Suppressor macrophage treated with lipopolysaccharide for 1 hour (primary cell): ENCODE measurements at places on chromosomes 7 and 10.

DNA sequence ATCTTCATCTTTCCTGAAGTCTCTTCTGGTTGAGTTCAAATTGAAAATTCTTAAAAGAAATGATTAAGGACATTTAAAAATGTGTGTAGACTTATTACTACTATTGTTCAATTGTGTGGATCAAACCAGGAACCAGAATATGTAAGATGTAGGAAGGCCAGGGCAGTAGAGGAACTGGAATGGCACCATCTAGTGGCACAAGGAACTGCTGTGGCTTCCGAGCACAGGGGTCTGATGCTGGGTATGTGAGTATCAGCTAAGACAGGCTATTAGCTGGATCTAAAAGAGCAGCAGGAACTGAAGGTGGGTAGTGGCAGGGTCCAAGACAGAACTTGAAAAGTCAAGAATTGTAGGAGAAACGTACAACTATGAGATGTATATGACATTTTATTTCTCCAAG is 247.3 kb downstream of the SEMA3A start:
- DNase-seq = peak; percentile 15

DNA sequence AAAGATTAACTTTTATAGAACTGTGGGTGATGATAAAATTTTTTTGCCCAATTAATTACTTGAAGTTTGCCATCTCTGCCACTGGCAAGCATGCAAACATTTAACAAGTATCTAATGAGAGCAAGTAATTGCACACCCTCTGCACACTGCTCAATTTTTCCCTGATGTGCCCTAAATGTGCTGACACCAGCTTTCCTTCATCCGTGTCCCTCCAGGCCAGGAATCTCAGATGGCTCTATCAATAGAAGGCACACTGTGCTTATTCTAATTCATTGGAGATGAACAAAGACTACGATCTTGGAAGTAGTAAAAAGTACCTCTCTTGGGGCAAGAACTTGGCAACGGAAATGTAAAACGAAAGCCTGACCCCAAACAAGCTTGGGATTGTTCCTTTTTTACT is 212.1 kb downstream of the GPR37 start:
- DNase-seq = no peak

DNA sequence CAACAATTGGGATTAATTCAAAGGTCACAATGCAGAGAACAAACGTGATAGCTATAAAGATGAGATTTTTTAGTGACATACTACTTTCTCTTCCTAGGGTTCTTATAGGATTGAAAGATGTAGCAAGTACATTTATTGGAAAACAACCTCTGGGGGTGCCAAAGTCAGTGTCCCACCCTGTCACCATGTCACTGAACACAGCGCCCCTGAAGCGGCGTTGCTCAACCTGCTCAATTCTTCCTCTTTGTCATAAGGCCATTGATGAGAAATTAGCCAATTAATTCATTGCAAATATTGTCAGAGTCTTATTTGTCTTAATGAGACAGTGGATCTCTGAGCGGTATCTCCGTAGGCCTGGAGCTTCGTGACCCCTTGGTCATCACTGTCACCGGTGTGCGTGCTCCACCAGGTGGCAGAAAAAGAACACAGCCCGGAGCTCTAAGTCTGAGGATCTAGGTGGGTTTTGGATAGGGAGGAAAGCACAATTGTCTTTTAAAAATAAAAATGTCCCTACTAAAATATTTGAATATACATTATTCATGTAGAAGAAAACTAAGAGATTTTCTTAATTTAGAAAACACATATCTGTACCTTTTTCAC is 362.6 kb downstream of the PAXIP1 start:
- DNase-seq = no peak

DNA sequence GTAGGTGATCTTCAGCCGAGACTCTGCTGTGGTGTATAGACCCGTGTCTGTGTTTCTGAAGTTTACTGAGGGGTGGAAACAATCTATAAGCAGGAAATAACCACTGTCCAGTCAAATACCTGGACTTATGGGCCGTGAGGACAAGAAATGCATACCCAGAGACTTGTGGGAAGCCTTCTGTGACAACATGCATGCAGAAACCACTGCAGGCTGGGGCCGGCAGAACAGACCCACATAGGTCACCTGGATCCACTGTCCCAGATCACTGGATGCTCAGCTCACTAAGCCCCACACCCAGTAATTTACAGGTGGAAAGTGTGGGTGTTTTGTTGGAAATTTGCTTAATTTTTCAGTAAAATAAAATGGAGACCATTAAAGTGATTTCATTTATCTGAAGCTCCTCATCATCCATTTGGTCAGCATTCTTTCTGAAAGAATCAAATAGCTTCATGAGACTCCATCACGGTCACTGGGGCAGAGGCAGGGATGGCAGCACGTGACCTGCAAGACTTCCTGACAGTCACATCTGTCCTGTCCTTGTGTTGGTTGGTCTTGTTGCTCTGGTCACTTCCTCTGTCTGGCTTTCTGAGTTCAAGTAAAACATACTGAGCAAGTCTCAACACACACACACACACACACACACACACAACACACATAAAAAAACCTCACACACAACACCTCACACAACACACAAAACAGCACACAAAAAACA is 108.3 kb downstream of the TNS3 start:
- peak; percentile 54 for DNase-seq

- DNase-seq = no peak
Observed at GRCh38 chr7:13563680-13564079, 425.8 kb downstream of the ETV1 start.

GRCh38 chr10:45547207-45547606 is 125.4 kb downstream of the ZFAND4 start:
- no peak for DNase-seq

- no peak for DNase-seq
Observed at GRCh38 chr7:115293628-115294240, 371.8 kb downstream of the MDFIC start.

GRCh38 chr7:112147793-112148361 is 58.3 kb downstream of the DOCK4 start:
- no peak for DNase-seq

DNA sequence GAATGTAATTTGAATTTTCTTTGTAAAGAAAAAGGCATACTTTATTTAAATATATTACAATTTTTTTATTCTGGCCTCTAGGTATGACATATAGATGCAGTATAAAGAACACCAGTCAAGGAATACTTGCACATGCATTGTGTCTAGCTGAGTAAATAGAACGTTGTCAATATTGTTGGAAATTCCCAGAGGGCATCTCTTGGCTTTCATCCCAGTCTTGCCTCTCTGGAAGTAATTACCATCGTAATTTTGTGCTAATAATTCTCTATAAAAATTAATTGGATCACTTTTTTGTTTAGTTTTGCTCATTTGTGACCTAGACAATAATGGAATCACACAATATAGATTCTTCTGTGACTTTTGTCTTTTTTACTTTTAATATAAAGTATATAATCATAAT is 1052.3 kb upstream of the CELF2 start:
- DNase-seq = no peak

DNA sequence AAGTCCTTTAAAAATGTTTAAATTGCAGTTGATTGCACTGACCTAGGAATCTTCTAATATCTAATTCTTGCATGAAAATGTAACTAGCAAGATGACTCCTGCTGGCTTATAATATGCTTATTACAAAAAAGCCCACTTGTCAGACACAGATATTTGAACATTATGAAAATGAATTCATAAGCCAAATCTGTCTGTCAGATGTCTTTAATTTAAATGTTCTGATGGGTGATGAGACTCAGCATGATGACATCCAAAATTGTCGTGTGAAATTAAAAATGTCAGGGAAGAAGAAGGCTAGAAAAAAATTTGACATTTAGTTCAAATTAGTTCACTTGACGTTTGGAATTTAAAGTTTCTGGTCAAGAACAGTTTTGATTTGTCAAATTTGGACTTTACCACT is 277.8 kb downstream of the PHF14 start:
- DNase-seq = no peak

GRCh38 chr7:30168835-30169573 is 34.2 kb downstream of the MTURN start:
- peak; percentile 98 for DNase-seq

GRCh38 chr10:94200146-94200837 is 162.4 kb downstream of the NOC3L start:
- DNase-seq = no peak

DNA sequence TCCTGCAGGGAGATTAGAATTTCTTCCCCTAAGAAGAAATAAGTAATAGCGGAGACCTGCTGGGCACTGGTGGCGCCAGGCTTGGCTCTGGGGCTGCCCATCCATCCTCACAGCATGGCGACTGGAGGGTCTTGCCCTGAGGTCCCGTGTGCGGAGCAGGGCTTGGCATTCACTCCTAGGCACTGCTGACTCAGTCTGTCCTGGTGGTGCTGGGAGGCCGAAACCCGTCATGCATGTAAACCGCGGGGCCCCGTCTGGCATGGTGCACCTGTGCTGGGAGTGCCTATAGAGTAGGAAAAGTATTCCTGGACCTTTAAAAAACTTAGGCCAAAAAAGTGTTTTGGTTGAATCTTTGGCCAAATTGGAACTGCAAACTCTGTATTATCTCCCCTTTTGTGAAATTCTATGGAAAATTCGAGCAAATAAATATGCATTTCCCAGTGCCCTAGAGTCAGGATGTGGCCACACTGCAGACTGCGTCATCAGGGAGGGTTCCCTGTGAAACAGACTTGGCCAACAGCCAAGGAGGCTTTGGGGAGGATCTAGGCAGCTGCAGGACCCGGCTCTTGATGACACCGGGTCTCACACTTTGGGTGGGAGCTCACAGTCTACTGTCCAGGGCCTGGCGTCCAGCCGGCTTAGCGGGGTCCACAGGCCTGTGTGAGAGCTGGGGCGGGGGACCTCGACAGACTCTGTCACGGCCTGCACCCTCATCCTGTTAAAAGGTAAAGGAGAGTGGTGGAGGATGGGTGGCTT is 122.3 kb downstream of the VIPR2 start:
- no peak for DNase-seq

- DNase-seq = no peak
Observed at GRCh38 chr10:97479939-97480338, 18.3 kb downstream of the MMS19 start.

- DNase-seq = peak; percentile 21
Observed at GRCh38 chr10:110980807-110981206, 61.4 kb downstream of the SHOC2 start.

DNA sequence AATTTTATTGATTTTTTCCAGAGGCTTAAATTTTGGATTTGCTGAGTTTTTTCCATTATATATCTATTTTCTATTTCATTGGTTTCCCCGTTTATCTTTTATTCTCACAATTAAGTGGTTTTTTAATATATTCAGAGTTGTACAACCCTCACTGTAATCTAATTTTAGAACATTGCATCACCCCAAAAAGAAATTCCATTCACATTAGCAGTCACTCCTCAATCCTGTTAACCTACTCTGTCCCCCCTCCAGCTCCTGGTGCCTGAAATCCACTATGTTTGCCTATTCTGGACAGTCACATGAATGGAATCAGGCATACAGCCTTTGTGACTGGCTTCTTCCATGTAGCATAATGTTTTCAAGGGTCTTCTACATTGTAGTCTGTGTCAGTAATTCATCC is 55.8 kb upstream of the ITGA8 start:
- no peak for DNase-seq

DNA sequence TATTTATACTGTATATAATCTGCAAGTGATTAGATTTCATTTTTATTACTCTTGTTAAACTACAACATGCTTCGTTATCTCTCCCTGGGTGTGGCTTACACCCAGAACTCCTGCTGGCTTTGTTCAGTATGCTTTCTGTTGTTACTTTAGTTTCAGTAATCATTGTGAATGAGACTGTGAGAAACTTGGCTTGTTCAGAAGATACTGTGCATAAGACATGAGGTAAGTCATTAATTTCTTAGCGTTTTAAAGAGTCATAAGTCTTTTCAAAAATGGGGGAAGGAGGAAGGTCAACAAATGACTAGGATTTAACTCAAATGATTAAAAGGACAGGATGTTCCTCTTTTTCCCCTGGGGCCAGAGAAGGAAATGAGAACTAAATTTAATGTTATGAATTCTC is 11.6 kb upstream of the ADD3 start:
- DNase-seq = peak; percentile 45
